Activated effector memory CD4-positive, alpha-beta T cell treated with anti-CD3 and anti-CD28 coated beads, Interleukin-2, amount 50 U/mL, for 16 hours (primary cell): ENCODE measurements at places on chromosomes 1 and 21.

- no peak for DNase-seq
These were observed 42.9 kb upstream of the CD2 start for GRCh38 chr1:116711263-116711840.

DNA sequence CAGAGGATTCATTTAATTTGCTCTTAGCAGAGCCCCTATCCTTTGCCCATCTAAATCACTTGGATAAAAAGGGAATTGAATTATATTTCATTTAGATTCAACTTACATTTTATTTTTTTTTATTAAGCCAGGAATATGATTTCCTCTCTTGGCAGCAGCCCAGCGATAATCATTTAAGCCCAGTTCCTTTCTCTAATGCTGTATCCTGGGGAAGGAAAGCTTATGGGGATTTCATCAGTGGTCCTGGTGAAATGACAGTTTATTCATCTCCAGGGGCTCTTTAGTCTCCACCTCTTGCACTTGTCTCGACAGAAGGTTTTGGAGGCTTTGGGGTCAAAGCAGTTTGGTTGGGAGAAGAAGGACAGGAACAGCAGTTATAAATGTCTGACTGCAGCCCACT, 50.4 kb upstream of the LRRC8D start:
- no peak for DNase-seq

- DNase-seq = no peak
These were observed 2.1 kb downstream of the SAMD11 start for GRCh38 chr1:925561-926421.

DNA sequence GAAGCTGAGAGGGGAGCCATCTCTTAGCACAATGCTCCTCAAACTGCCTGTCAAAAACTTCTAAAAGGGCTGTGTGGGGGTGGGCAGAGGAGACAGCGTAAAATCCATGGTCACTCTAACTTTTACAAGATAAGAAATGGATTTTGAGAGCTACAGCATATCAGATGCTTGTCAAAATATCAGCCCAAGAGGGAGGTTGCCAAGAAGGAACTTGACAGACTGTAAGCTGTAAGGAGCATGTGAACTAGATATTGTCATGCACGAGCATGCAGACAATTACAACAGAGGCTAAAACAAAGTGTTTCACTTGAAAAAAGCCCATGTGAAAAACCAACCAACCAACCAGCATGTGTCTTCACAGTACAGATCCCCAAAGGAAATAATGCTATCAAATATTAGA, 107.3 kb upstream of the B3GALT2 start:
- no peak for DNase-seq

DNA sequence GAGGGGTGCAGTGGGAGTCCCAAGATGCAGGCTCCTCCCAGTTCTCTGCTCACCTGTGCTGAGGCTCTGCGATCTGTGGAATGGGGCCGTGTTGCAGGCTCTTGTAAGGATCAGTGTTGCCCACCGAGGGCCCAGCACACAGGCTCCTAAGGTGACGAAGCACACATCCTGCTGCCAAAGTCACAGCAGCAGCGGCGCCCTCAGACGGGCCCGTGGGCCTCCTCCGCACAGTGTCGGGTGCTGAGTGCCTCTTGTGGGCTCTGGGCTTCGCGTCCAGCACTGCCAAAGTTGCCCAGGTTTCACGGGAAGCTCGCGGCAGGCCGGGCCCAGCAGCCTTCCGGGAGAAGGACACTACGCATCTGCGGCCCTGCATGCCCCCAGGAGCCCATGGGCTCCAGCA, 72.1 kb upstream of the ABCG1 start:
- peak; percentile 57 for DNase-seq

DNA sequence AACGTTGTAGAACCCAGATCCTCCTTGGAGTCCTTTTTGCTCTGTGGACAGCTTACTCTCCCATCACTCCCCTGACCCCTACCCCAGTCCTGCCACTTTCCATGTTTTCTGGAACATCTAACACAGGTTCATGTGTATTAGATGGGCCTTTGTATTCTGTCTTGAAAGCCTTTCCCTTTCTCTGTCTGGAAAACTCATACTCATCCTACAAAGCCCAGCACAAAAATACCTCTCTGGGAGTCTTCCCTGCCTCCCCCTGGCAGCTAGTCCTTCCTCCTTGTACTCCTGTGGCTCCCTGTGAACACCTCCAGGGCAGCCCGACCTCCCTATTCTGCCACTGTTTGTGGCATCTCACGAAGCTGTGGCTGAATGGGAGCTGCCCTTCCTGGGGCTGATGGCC, 7.8 kb upstream of the HEYL start:
- DNase-seq = no peak

GRCh38 chr1:165871311-165872067, 44.1 kb downstream of the UCK2 start:
- DNase-seq = peak; percentile 79

GRCh38 chr1:45677751-45678245, 8.5 kb downstream of the GPBP1L1 start:
- no peak for DNase-seq

DNA sequence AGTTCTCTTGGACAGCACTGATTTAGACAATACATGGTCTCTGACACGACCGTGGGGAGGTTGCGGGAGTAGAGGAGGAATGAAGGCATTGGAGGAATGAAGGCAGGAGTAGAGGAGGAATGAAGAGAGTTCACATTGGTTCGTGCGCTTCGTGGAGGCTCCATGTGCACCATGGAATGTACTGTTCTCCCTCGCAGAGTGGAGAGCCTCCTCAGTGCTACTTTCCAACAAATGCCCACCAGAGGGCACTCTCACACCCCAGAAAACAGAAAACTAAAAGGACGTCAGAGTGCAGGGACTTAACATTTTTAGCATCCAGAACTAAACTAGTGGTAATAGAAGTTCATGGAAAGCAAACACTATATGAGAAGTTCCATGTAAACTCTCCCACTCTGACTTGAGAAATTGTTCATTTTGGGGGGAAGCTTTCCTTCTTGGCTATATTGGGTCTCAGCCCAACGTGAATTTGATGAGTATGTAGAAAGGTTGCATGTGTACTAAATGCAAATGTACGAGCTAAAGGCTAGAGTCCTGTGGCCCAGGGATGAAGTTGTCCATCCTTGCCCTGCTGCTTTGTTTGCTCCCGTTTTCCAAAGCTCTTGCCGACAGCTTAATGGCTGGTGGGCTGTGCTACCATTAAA, 211.6 kb downstream of the LMX1A start:
- peak; percentile 68 for DNase-seq

DNA sequence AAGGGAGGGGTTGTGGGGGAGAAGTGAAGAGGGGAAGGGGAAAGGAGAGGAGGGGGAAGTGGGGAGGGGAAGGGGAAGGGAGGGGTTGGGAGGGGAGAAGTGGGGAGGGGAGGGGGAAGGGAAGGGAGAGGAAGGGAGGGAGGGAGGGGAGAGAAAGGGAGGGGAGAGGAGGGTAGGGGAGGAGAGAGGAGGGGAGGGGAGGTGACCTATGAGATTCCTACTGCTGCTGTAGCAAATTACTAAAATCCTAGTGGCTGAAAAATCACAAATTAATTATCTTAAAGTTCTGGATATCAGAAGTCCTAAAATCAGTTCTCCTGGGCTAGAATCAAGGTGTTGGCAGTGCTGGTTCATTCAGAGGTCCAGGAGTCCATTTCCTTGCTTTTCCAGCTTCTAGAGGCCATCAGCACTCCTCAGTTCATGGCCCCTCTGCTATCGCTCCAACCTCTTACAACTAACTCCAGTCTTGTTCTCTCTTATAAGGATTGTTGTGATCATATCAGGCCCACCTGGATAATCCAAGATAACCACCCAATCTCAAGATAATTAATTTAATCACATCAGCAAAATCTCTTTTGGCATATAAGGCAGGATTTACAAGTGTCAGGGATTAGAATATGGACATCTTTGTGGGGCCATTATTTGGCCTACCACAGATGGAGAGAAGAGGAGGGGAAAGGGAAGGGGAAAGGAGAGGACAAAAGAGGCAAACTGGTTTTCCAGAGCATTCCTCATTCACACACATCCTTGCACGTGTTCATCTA, 30.4 kb upstream of the KANK4 start:
- DNase-seq = no peak

GRCh38 chr1:70327306-70328076, 27.0 kb downstream of the ANKRD13C start:
- DNase-seq = no peak

DNA sequence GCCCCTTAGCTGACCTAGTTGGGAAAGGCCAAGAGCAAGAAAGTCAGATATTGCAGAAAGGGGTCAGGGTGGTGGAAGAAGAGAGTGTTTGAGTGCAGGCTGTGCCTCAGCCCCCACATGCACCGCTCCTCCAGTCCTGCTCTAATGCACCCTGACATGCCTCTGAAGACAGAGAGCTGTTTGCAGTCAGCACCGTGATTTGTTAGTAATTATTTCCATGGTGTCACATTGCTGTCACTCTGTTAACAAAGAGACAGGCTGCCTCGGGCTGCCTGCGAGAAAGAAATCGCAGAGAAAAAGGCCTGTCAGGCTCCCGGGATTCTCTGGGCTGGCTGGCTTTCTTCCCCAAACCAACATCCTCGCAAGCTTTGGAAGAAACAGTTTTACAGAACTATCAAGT, 58.3 kb downstream of the ERI3 start:
- no peak for DNase-seq

- no peak for DNase-seq
These were observed 703 bp downstream of the ERI3 start for GRCh38 chr1:44354268-44354839.

- no peak for DNase-seq
These were observed 27.9 kb downstream of the ARHGEF16 start for GRCh38 chr1:3482378-3482849.

GRCh38 chr1:26138974-26139558, 19.8 kb upstream of the FAM110D start:
- DNase-seq = no peak

- peak; percentile 87 for DNase-seq
These were observed 46.3 kb downstream of the GPA33 start for GRCh38 chr1:167043752-167044488.

DNA sequence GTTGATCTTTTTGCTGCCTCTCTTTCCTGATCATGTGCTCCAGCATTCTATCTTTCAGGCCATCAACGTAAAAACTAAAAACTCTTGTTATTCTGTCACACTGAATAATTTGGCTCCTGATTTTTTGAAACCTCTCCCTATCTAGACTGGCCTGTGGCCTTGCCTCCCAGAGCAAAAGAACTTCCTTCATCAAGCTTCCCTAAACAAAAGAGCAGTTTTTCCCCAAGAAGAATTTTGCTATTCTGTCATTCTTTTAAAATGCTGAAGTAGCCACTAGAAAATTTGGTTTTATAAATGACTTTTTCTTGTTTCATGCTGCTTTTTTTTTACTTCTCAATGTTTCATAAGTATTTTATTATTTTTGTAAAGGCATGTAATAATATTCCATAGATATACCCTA, 37.1 kb upstream of the CR2 start:
- DNase-seq = no peak

DNA sequence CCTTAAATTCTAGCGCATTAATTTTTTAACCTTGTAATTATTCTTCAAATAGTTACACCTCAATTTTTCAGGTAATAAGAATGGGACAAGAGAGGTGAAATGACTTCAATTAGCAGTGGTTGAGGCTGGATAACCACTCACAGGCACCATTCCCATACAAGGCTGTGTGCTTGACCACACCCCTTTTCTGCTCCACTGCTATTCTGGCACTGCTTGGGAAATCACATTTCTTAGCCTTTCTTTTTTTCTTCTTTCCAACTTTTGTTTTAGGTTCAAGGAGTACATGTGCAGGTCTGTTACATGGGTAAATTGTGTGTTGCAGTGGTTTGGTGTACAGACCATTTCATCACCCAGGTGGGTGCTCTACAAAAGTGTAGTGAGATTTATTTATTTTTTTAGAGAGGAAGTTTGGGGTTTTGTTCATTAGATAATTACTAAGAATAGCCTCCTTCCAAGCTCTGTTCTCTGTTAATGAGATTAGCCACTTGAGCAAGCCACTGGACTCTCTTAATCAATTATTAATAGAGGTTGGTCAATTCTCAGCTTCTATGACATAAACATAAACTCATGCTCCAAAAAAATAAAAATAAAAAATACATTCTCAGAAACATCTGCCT, 14.4 kb downstream of the ILDR2 start:
- no peak for DNase-seq

GRCh38 chr1:82226186-82226505, 425.4 kb downstream of the ADGRL2 start:
- no peak for DNase-seq

DNA sequence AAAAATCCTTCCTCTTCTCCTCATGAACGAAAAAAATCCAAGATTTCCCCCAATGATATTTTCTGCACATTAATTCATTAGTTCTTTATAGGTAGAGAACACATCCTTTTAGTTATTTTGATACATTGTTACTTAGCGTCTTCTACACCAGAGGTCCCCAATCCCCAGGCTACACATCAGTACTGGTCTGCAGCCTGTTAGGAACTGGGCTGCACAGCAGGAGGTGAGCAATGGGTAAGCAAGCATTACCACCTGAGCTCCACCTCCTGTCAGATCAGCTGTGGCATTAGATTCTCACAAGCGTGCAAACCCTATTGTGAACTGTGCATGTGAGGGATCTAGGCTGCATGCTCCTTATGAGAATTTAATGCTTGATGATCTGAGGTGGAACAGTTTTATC, 13.0 kb downstream of the EXTL2 start:
- DNase-seq = no peak

DNA sequence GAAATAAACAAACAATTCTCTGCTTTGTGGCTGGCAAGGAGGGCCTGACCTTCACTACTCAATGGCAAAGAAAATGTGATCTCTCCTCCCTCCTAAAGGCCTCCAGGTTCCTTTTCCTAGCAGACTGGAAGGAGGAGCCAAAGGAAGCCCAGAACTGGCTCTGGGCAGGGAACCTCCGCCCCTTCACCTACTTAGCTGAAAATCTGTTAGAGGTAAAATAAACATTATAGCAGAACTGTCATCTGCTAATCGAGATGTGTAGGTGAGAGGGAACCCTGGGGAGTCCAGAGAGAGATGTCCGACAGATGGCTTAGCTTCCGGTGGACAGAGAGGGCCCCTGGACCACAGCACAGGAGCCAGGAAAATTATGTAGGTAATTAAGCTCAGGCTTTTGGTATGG, 75.2 kb upstream of the KCNA3 start:
- DNase-seq = no peak

DNA sequence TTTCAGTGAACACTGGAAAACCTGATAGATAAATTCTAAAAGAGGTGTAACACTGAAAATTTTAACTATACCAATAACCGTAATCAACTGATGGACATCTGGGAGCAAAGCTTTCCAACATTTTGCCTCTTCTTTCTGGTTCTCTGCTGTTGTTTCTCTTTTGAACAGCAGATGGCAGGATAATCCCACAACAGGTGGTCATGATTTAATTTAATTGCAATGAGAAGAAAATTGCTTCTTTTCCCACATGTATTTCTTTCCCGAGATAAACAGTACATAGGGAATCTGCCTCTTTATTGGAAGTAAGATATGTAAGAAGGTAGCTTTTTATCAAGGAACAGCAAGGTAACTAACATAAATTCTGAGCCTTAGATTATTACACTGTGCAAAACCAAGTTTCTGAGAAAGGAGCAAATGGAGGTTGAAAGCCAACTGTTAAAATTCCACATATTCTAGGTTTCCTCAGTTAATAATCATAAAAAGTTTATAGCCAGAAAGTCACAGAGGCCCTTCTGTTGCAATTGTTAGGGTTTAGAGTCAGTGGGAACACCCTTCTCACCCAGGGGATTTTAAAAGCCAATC, 72.9 kb downstream of the RPS6KA1 start:
- no peak for DNase-seq

GRCh38 chr21:43865540-43866259, 677 bp downstream of the AGPAT3 start:
- peak; percentile 86 for DNase-seq

- DNase-seq = peak; percentile 67
These were observed 1.4 kb downstream of the PMF1 start for GRCh38 chr1:156214024-156214748.
